ENCODE measurements at places on chromosomes 16 and 17. TPM values are rescaled to one million over a fixed set of nuclear protein-coding genes. Genes with fewer than 3 reads are reported as not detected.

IKZF3 gene
- polyA plus RNA-seq, result not detected

PRAC2 gene
- not detected for polyA plus RNA-seq

PRSS36 gene
- polyA plus RNA-seq, result 0.54 TPM

MIF4GD gene
- 21.0 TPM for polyA plus RNA-seq

MTSS2 gene
- 46.7 TPM for polyA plus RNA-seq

MAP1LC3B gene
- polyA plus RNA-seq, result 17.9 TPM

NRN1L gene
- polyA plus RNA-seq, result not detected

BRCA1 gene
- polyA plus RNA-seq, result 35.7 TPM

KRTAP2-1 gene
- not detected for polyA plus RNA-seq

ANKS4B gene
- not detected for polyA plus RNA-seq

HSD17B2 gene
- polyA plus RNA-seq, result 3.2 TPM

CDH3 gene
- 560 TPM for polyA plus RNA-seq

HOXB1 gene
- not detected for polyA plus RNA-seq

EVPL gene
- polyA plus RNA-seq, result 0.46 TPM

SBK1 gene
- 0.08 TPM for polyA plus RNA-seq

MEOX1 gene
- not detected for polyA plus RNA-seq
